ENCODE measurements at places on chromosomes 5 and 9.

- DNase-seq = no peak
These were observed 2287.4 kb upstream of the WWC1 start for GRCh38 chr5:166004006-166004405.

- DNase-seq = no peak
These were observed 30.4 kb upstream of the KLF9 start for GRCh38 chr9:70444904-70445303.

DNA sequence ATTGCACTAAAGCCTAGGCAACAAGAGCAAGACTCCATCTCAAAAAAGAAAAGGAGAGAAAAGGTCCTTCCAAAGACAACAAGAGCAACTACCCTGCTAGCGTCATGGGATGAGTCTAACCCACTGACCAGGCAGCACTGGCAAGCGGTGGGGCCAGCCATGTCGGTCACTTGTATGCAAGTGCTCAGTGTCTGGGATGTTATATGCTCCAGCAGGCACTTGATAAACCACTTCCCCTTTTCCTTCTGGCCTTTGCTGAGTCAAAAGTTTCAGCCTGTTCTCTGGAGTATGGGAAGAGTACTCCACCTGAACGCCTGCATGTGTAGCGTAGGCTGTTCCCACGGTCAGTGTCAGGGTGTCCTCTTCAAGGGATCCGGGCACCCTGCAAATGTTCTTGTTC is 9.2 kb upstream of the MXD3 start:
- DNase-seq = peak; percentile 36

DNA sequence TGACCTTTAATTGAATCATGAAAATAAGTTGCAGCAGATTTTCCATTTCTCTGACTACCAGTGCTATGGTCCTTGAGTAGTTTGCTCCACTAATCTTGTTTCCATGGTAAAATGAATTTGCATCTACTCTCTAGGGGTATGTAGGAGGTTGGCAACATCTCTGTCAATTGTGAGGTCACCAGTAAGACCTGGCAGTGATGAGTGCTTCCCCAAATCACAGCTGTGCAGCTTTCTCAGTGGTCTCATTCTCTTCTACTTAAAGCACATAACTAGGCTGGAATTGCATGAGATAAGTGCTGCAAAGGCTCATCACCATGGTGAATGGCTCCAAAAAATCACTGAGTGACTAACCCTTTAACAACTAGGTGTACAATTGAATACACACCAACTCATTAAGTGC is 36.3 kb downstream of the ADAMTS19 start:
- no peak for DNase-seq

DNA sequence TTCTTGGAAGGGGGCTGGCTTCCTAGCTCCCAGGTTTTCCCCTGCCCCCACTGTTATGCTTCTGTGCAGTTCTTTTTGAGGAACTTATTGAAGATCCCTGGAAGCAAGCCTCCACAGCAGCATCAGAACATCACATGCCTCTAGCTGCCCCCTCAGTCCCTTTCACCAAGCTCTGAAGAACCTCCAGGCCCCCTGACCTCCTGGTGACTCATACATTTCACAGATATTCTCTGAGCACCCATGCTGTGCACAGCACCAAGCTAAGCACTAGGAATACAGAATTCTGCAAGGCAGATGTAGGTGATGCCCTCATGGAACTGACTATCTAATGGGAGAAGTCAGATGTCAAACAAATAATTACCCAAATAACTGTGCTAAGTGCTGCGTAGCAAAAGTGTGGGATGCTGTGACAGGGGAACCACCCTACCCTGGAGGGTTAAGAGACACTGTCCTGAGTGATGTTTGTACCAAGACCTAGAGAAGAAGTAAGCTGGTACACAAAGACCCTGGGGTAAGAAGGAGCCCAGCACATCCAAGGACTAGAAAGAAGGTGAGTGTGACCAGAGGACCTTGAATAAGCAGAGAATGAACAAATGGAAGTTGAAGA is 213.7 kb upstream of the NR4A3 start:
- DNase-seq = no peak
